ENCODE measurements at places on chromosomes 7 and 10. TPM values are rescaled to one million over a fixed set of nuclear protein-coding genes. Genes with fewer than 3 reads are reported as not detected.

FXYD4 gene
- total RNA-seq, result not detected

UNCX gene
- total RNA-seq, result not detected

GSAP gene
- total RNA-seq, result 28.9 TPM

CABCOCO1 gene
- total RNA-seq, result not detected

Measured in T-helper 17 cell (primary cell).